Stimulated activated CD8-positive, alpha-beta memory T cell treated with anti-CD3 and anti-CD28 coated beads, Interleukin-7, amount 100 ng/mL, for 48 hours (primary cell): ENCODE measurements at places on chromosomes 13 and 19.

DNA sequence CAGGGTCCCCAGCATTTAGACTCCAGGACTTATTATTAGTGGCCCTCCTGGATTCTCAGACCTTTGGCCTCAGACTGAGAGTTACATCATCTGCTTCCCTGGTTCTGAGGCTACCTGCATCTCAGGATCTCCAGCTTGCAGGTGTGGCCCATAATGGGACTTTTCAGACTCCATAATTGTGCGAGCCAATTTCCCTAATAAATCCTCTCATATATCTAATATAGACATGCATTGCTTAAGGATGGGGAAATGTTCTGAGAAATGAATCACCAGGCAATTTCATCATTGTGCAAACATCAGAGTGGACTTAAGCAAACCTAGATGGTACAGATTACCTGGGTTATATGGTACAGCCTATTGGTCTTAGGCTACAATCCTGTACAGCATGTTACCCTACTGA is 116.5 kb upstream of the FBXL3 start:
- no peak for DNase-seq

DNA sequence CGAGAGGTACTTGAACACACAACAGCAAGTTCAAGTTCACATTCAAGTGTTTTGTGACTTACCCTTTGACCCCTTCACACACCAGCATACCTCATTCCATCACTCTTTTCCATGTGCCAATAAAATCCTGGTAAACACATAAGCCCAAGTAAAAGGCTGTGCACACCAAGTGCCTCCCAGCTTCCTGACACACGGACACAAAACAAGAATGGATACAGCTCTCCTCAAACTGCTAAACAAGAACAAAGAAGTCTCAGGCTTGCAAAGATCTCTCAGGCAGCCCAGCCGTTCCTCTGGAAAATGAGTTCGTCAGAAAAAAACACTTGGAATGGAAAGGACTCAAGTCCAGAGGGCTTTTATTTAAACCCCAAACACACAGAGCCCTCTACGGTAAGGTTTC is 83.7 kb downstream of the NUFIP1 start:
- no peak for DNase-seq

DNA sequence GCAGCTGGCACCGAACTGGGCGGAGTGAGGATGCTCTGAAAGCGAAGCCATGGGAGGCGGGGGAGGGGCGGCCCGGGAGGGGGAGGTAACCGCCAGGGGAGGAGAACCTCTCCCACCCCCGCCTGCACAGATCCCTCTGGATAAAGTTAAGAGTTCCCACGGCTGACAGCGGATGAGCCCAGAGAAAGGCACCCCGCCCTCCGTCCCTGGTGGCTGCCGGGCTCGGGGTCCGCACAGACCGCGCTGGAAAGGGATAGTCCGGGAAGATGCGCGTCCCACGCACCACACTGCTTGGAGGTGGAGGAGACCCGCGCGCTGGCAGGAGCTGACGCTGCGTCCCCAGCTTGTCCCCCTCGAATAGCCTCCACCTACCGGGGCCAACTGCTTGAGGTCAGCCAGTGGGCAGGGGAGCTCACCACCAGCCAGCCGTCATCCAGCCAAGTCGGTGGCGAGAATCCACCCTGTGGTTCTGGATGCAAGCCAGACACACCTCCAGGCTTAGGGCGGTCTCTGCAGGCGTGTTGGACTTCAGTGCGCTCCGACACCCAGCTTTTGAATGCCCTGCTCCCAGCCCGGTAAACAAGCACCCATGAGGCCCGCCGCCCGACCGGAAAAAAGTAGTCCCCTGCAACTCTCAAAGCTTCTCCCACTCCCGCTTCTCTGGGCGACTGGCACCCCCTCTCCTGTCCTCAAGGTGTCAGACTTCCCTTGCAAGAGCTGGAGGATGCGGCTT is at the start of gene TRPC4:
Gene TRPC4, minus strand, starts transcription at position 17 of the 733 bp plus-strand sequence. CDS start 86,439 bp downstream, outside the sequence.
- no peak for DNase-seq

DNA sequence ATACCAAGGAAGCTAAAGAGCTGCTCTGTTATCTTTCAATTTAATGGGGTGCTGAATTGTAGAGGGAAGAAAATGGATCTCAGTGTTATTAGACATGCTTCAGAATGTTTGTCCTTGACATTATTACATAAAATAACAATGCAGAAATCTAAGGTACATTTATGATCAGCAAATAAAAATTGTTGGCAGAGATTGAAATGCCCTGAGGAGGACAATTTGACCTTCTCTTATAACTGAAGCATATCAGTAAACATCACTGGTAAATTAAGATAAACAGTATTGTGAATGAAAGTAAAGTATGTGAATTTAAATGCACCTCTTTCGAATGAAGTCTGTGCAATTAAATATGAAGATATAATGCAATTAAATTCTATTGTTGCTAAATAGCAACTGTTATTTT is 1362.1 kb upstream of the ATXN8OS start:
- no peak for DNase-seq

DNA sequence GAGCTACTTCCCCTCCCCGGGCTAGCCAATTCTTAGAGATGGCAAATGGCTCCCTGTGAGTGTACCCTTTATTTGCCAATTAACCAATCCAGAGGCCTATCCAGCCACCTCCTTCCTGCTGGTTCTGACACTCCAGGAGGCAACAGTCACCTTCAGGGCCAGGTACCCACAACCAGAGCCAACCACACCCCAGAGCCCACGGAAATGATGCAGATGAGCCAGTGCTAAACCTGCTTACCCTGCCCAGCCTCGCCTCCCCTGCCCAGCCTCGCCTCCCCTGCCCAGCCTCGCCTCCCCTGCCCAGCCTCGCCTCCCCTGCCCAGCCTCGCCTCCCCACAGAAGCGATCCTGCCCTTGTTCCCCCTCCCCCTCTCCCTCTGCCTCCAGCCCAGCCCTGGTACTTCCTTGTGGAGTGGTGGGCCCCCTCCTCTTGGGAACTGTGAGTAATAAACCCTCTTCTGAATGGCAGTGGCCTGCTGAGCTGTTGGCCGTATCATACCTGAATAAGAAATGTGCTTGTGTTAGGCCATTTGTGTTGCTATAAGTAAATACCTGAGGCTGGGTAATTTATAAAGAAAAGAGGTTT is 173.8 kb upstream of the RNF113B start:
- no peak for DNase-seq

DNA sequence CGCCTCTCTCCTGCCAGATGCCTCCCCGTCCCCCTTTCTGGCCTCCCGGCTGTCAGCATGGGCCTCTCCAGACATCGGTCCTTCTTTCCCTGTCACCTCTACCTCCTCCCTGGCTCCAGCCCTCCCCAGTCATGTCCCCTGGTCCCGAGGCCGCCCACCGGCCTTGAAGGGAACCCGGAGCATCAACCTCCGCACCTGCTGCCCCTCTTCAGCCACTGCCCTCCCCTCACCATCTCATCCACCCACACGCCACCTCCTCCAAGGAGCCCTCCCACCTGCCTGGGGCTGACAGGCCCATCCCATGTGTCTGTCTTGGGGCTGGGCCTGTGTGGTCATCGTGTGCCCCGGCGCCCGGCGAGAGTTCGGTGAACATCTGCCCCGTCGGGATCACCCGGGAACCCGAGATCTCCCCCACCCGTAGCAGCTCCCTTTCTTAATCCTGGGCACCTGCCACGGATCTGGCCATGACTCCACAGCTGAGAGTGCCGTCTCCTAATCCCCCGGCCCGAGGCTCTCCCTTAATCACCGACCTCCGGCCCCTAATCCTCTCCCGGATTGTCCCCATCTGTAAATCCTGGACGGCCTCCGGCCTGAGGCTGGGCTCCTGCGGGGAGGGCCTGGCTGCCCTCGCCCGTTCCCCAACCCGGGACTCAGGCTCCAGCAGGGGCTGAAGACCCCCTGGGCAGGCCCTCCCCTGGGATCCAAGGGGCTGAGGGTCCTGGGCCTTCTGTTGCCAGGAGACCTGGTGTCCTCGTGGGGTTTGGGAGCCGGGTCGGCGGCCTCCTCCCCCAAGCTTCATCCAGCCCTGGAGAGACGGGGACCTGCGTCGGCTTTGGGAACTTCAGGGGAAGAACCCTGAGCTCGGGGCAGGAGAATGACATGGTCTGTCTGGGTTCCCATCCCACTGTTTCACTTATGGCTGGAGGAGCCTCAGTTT is 5.9 kb downstream of the HCN2 start:
- DNase-seq = no peak

DNA sequence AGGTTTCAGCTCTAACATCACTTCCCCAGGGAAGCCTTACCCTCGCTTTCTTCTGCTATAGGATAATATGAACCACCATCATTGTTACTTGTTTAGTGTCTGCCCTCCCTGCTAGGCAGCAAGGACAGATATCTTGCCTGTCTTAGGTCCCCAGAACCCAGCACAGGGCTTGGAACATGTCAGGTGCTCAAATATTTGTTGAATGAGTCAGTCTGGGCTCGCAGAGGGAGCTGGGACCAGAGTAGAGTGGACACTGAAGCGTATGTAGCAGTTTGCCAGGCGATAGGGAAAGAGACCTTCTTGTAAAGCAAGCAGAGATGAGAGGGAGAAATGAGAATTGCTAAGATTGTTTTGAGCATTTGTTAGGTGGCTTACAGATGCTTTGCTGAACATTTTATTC is 11.7 kb downstream of the BCKDHA start:
- DNase-seq = no peak

DNA sequence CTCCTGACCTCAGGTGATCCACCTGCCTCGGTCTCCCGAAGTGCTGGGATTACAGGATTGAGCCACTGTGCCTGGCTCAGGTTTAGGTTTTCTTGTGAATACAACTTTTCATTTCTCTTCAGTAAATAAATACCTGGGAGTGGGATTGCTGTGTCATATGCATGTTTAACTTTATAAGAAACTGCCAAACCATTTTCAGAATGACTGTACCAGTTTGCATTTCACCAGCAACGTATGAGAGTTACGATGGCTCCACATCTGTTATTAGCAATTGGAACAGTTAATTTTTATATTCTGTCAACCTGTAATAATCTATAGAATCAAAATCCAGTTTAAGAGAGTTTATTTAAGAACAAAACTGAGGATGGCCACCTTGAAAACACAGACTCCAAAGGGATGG is 52.2 kb downstream of the TEX26 start:
- DNase-seq = no peak

DNA sequence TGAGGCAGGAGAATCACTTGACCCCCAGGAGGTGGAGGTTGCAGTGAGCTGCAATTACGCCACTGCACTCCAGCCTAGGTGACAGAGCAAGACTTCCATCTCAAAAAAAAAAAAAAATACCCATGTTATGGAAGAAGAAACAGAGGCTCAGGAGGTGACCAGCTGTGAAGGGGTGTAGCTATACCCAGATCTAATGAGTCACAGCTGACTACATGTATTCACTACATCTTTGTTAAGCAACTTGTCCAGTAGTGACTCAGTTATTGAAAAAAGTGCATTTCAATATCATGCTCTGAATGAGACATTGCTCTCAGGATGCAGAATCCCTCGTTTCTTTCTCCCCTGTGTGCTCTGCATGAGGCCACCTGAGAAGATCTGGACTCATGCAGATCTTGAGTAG is 16.1 kb upstream of the SPART start:
- no peak for DNase-seq

GRCh38 chr13:99265162-99265800 is 7.1 kb upstream of the GPR18 start:
- no peak for DNase-seq

DNA sequence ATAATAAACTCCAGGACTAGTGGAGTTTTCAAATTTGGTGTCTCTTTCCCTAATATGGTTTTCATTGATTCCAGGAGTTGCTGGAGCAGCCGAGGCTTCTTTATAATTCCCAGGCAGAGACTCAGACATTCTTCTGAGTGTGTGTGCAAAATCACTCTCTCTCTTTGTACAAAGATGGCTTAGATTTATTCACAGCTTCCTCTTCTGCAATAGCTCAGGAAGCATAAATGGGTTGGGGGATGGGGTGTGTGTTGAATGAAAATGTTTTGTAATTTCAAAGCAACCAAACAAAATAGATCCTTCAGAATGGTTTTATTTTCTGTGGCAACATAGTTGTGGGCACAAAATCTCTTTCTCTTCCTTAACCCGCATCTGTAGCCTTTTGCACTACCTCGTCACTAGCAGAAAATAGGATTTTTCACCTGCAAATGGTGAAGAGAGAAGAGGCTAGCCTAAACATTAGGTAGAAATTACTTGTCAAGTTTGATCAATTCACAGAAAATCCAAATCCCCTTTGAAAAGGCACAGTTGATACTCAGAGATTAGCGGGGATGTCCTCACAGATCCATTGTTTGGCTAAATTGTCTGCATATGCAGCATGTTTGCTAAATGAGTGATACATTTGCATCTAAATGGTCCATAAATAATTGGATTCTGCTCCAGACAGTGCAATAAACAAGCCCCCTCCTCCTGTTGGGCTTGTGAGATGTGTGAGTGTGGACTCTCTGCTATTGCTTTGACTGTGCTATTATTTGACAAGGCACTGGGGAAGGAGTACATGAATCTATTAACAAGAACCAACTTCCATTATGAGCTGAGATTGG is 66.7 kb downstream of the CBY2 start:
- no peak for DNase-seq

DNA sequence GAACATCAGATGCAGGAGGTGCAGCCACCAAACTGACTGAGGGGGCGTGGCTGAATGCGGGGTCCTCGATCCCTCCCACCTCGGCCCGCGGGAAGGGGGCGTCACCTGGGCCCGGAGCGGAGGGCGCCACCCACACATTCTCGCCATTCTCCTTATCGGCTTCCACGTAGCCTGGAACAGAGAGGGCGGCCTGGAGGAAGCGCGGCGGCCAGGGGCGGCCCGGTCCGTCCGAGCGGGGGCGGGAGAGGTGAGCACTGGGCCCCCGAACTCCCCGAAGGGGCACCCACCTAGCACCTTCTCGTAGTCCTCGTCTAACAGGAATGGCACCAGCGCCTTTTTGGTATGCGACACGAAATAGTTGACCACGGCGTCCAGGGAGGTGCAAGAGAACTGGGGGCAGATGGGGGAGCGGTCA is 11.8 kb downstream of the STAP2 start:
- no peak for DNase-seq

DNA sequence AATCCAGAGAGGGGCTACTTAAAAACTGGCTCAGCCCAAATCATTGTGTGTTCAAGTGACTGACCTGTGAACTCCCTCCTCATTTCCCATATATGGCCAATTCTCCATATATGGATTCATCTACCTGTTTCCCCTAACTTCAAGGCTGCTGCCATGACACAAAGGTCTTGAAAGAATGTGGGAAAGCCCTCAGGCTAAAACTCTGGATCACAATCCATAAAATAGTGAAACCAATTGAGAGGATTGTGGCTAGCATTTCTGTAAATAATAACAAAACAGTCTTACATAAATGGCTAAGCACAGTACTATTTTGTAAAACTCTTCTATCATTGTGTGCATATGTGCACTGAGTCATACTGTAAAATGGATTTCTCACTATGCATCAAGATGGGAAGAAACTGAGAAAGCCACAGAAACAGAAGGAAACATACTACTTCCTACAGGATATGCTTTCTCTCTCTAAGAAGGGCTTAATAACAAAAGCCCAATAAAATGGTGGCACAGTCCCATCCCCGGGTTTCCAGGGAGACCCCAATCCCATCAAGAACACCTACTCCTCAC is 80.5 kb downstream of the FOXO1 start:
- DNase-seq = no peak
